Placental pericyte (primary cell): ENCODE measurements at places on chromosomes 12 and 14. TPM values are rescaled to one million over a fixed set of nuclear protein-coding genes. Genes with fewer than 3 reads are reported as not detected.

DBX2 gene
- not detected in 2 replicates for total RNA-seq

ARHGAP9 gene
- 0.14 and 0.66 TPM in 2 replicates for total RNA-seq

KANSL2 gene
- total RNA-seq, result 34.4 and 46.5 TPM in 2 replicates

CD163L1 gene
- 2.4 and 7.4 TPM in 2 replicates for total RNA-seq

OR4E2 gene
- total RNA-seq, result not detected in 2 replicates

LRRK2 gene
- 1.1 and 2.6 TPM in 2 replicates for total RNA-seq

RPL10L gene
- total RNA-seq, result not detected in 2 replicates

OR10P1 gene
- total RNA-seq, result not detected in 2 replicates

TEP1 gene
- total RNA-seq, result 15.8 and 27.2 TPM in 2 replicates

KRT7 gene
- total RNA-seq, result 1.1 and 7.0 TPM in 2 replicates
